ENCODE measurements at places on chromosomes 11 and 22.

GRCh38 chr11:26946257-26946716 is 47.6 kb upstream of the FIBIN start:
- no peak for DNase-seq

DNA sequence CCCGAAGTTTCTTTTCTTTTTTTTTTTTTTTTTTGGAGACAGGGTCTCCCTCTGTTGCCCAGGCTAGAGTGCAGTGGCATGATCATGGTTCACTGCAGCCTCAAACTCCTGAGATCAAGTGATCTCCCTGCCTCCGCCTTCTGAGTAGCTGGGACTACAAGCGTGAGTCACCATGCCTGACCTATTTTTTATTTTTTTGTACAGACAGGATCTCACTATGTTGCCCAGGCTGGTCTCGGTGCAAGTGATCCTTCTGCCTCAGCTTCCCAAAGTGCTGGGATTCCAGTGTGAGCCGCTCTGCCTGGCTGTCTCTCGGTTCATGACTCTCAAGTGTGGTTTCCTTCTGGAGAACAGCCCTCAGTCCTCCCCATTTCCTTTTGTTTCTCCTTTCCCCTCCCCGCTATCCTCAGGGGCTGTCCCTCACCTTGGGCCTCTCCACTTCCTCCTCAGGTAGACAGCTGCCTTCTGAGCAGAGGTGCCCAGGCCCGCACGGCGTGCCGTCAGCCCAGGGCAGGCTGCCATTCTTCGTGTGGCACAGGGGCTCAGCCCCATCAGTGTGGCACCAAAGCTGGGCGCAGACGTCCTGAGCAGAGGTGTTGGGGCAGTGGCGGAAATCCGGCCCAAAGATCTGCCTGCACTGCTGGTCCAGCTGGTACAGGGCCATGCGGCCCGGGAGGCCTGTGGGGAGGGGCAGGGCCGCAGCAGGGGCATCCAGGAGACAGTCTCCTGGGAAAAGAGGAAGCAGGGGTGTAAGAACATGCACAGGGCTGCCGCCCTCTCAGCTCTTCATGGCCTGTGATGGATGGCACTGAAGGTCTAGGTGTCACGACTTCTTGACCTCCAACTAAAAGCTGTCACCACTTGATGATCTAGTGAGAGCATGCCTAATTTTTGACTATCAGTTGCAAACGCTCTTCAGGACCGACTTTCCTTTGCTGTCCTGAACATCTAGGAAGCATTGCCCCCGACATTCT is 14.0 kb downstream of the ADAMTS8 start:
- DNase-seq: no peak

DNA sequence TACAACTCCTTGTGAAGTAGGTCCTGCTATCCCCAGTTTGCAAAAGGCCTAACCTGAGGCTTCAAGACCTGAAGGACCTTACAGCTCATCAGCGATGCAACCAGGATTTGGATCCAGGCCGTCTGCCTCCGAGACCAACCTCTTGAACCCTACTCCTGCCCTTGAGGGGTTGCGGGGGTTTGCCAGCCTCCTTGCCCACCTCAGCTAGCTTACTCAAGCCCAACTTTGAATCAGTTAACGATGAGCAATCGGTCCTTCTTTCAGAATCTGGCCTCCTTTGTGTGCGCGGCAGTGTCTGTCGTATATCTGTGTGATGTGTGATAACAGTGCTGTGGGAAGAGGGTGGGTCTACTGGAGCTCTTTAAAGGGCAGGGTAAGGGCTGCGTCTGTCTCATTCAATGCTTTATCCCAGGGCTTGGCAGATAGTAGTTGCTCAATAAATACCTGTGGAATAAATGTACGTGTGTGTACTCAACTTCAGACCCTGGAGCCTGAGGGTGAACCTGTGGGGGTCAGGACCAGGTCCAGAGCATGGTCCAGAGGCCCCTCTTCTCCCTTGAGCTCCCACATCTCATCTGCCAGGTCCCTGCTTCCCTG is 3.2 kb downstream of the CHRM1 start:
- DNase-seq: no peak

GRCh38 chr11:104765401-104766095 is 132.7 kb downstream of the CASP12 start:
- DNase-seq: no peak

GRCh38 chr11:119085437-119085847 is 761 bp downstream of the HMBS start:
- no peak for DNase-seq

DNA sequence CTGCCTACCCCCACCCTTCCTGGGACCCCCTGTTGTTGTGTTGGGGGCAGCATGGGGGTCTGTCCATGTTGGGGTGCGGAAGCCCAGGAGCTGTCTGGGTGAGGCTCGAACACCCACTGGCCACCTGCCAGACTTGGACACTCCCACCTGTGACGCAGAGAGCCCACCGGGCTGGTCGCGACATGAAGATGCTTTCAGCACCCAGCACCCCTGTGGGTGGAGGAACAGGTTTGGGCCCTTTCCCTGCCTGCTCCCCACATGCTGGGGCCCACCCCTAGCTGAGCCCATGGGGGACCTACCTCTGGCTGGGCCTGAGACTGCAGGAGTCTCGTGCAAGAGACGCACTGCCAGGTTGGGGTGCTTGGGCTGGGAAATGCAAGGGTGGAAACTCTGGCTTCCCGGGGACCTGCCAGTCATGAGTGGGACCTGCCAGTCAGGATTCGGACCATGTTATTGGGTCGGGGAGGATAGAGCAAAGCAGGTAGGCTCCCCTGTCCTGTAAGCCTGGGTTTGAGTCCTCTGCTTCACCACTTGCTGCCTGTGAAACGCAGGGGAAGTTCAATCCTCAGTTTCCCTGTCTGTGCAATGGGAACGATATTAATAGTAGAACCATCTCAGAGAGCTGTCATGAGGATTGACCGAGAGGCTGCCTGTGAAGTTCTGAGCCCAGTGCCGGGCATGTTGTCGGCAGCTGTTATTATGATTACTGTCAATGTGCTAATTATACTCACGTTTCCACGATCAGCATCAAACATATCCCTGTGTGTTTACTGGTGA is 24.1 kb downstream of the KIAA1671 start:
- no peak for DNase-seq

DNA sequence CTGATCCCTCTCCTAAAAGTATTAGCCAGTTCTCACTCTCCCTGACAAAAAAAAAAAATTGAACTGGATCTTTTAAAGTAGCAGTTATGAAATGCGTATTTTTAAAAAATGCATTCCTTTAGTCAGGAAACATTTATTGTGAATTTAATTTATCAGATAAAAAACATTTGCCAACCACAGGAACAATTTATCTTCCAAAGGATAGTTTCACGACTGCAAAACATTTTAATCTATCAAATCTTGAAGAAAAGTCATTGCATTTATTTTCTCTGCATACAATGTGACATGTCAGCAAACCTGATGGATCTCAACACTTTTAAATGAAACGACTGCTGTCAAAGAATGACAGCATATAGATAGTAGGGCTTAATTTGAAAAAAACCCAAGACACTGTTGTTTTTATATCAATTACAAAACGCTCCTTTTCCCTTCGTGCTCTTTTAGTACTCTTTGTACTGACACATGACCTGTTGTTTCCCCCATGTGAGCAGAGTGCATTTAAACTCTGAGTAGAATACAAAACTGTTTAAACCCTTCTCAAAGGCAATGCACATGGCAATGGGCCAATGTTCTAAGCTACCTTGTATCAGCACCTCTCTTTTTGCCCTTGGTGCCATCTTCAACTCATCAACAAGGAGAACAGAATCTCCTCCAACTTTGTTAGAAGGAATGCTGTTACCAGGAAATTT is 107.0 kb downstream of the ATG16L2 start:
- no peak for DNase-seq

DNA sequence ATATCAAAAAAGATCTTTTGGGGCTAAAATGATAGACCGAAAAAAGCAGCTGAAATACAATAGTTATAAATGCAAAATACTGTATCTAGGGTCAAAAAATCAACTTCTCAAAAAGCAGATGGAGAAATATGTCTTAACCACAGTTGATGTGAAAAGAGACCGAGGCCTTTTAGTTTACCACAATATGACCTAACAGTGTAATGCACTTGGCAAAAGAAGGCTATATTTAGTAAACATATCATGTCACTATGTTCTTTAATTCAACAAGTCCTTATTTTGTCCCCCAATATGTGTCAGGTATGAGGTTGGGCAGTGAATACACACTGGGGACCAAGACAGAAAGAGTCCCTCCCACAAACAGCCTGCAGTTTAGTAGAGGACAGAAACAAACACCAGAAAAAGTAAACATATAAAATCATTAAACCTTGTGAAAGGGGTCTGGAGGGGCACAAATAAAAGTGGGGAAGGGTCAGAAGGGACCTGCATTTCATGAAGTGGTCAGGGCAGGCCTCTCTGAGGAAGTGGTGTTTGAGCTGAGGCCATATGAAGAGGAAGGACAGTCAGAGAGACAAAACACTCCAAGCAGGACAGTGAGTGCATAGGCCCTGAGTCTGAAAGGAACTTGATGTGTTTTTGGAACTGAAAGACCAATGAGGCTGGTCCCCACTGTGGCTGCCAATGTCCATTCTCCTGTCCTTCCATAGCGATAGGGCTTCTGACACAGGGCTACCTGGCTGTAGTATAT is 53.4 kb downstream of the LIF start:
- no peak for DNase-seq

Measured in COLO829 (cell line).